ENCODE measurements at places on chromosomes 11 and 22.

DNA sequence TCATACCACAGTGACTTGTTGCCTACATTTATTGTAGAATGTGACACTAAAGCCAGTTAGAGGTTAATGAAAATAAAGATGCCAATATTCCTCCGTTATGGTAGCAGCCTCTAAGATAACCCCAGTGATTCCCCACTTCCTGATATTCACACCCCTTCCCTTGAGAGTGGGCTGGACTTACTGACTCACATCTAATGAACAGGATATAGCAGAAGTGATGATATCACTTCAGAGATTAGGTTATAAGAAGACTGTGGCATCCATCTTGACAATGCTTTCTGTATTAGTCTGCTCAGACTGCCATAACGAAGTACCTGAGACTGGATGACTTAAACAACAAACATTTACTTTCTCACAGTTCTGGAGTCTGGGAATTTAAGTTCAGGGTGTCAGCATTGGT, 149.6 kb upstream of the MTNR1B start:
- no peak for DNase-seq

DNA sequence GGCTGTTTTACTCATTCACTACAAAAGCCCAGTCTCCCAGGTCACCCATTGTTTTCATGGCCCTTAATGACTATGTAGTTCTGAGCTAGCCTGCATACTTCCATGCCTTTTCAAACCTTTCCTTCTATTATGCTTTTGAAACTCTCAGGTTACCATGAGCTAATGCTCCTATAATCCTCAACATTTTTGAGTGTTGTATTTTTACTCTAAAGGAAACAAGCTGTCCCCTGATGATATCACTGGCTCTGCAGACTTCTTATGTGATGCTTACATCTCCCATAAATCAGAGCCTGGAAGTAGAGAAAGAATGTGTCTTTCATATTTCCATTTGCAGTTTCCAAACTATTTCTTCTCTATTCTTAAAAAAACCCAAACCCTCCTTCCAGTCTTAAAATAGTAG, 159.0 kb upstream of the RAG2 start:
- no peak for DNase-seq

DNA sequence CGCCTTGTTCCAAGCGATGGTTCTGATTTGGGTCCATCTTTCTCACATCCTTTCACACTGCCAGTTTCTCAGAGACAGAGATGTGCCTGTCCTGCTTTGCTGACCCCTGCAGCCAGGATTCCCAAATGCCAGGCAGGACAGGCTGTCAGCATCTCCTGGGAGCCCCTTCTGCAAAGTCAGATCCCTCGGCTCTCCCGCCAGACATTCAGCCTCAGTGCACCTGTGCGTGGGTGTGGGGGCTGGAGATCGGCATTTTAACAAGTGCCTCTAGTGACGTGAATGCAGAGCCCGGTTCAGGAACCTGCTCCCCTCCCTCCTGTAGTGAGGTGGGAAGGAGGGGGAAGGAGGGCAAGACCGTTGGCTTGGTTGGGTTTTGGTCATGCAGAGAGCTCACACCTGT, 108.9 kb upstream of the FGF3 start:
- no peak for DNase-seq

GRCh38 chr11:1738380-1738779, 12.0 kb downstream of the IFITM10 start:
- no peak for DNase-seq
